Esophagus squamous epithelium (tissue), 5 donors: ENCODE measurements at places on chromosomes 2 and 18.

DNA sequence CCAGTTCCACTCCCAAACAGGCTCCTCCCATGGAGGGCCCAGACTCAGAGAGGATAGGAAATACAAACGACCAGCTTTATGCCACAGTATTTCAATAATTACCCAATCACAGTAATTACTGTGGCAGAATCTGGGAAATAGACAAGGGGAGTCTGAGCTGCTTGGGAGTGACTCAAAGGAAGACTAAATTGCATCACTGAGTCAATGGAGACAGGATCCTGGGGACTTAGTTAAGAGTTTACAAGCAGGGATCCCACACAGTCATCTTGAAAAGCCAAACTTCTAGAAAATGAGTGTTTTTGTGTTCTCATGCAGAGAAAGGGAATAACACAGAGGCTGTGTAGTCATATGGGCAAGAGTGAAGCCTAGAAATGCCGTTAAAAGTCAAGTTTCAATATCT is 1142.1 kb downstream of the CNTNAP5 start:
- no peak for DNase-seq

DNA sequence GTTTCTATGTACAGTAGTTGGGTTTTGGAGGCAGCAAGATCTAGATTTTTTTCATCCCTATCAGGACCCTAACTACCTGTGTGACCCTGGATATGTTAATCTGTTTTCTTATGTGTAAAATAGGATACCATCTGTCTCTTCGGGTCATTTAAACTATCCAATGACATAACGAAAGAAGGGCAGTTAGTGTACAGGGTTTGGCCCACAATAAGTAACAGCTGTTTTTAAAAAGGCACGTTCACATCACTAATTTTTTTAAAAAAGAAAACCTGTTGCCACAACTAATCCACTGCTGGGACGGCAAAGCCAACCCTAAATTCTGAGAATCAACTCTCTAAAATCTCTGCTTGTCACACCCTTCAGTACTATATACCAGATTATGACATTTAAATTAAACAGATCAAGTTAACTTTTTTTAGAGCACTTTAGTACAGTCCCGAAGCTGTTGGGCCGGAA is 869 bp downstream of the USP40 start:
- DNase-seq, result no peak

GRCh38 chr18:51437280-51438271 is 240.1 kb upstream of the MEX3C start:
- DNase-seq, result no peak

DNA sequence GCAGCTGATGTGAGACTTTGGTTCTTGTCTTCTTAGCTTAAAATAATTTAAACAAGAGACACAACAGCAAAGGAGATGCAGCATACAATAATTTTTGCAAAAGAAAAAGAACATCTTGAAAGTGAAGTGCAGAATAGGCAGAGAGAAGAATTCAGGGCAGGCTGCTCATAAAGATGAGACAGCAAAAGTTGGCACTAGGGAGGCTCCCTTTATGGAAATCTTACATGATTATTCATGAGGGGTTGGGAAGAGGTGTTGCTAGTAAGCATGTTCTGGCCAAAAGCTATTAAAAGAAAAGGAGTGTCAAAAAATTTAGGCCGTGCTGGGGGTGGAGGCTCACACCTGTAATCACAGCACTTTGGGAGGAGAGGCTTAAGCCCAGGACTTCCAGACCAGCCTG is 4.2 kb upstream of the ALPP start:
- DNase-seq, result no peak

DNA sequence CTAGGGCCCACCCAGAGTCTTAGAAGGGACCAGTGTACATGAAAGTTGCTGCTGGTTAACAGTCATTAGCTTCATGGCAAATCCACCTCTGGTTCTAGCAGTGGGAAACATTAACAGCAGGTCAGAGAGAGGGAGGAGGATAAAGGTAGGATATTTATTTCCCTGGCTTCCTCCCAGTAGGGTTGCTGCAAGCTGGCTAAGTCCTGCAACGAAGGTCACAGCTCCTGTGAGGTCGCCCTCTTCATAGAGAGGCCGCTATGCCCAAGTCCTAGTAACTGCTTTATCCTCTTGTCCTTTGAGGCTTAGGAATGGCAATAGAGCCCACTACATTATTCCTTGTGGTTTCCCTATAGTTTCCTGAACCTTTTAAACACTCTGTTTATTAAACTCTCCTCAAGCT is 84.0 kb upstream of the ACSL3 start:
- no peak for DNase-seq

GRCh38 chr2:158810731-158811460 is 15.8 kb downstream of the DAPL1 start:
- no peak for DNase-seq

GRCh38 chr2:105447476-105447875 is 48.6 kb upstream of the FHL2 start:
- DNase-seq, result no peak

GRCh38 chr2:203997980-203998809 is 61.6 kb downstream of the ICOS start:
- no peak for DNase-seq

DNA sequence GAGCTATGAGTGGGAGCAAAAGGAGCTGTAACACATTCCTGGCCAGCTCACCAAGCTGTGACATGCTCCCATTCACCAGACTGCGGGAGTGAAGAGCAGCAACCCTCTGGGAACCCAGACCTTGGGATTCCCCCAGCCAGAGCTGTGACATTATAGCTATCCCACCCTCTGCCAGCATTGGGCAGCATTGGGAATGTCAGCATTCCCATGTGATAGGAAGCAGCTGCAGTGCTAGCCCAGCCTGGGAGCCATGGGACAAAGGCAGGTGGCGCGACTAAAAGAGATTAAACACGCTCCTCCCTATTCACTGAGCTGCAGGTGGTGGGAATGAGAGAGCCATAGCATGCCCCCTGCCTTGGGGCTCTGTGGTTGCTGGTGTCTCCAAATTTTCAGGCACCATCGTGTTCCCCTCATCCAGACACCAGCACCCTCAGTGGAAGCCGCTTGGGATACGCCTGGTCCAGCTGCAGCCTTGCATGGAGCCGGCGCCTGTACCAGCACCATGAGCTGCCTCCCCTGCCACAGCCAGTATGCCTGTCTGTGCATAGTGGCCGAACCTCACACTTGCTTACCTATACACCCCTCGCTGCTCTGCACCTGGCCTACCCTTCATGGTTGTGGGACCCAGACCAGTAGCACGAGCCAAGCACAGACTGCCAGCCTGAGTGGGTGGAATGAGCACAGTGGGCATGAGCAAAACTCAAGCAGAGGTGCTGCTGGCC is 695.6 kb upstream of the GCFC2 start:
- DNase-seq, result no peak

GRCh38 chr2:185857691-185858090 is 119.1 kb downstream of the FSIP2 start:
- DNase-seq, result no peak

DNA sequence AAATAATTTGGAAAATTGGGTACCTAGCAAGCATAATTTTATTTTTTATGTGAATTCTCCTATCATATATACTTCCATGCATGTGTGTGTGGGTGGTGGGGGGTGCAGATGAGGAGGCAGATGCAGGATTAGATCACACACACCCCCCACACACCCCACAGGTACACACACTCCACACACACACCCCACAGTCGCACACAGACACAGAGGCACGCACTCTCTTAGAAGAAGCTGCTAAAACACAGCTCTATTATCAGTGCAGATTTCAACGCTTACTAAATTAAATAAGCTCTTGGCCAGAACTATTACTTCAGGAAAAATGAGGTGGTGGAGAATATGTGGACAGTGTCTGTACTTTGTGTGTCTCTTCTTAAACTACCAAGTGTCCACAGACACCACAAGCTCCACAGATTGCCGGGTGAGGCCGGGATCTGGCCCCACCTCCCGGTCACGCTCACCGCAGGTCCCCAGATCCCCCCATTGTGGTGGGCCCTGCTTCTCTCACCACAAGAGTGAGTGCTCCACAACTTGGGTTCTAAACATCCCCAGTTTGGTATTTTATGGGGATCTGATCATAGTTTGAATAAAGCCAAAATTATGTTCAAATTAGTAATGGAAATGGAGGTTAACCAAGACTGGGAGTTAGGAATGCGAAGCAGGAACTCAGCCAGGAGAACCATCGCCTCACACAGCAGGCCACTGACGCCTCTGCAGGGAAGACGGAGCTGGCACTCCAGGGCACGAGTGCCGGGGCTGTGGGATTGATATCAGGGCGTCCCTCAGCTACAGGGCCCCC is 102.1 kb downstream of the PXDN start:
- DNase-seq, result no peak

GRCh38 chr2:38317725-38318124 is 59.3 kb downstream of the ATL2 start:
- DNase-seq, result no peak

GRCh38 chr2:42792087-42792582 is 248 bp downstream of the HAAO start:
- no peak for DNase-seq
